ENCODE measurements at places on chromosomes 4 and X. TPM values are rescaled to one million over a fixed set of nuclear protein-coding genes. Genes with fewer than 3 reads are reported as not detected.

DNA sequence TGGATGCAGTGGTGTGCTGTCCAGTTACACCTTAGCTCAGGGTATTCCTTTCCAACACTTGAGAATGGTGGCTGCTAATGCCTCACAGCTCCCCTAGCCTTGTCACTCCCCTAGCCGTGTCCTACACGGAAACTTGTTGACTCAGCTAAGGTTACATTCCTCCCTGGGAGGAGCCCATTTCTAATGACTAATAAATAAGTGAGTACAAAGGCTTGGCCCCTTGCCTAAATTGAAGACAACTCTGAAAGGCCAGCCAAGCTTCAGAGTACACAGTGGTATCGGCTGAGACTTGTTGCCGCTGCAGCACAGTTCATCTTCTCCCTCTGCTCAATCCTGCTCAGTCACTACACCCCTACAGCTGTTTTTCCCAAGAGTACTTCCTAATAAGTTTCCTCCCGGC is 21.2 kb upstream of the SLC25A31 start:
- peak overlapping the region; percentile 47 for H3K27ac ChIP-seq
- peaks cover 20% of the 10 kb centered on the region for H3K4me1 ChIP-seq
- 0 out of 2 replicates have a peak, but pooled peaks cover 3% of the 10 kb centered on the region for H3K36me3 ChIP-seq
- peak overlapping the region; percentile 56 for H3K4me3 ChIP-seq
- H3K27me3 ChIP-seq, result no peaks in the 10 kb centered on the region

DNA sequence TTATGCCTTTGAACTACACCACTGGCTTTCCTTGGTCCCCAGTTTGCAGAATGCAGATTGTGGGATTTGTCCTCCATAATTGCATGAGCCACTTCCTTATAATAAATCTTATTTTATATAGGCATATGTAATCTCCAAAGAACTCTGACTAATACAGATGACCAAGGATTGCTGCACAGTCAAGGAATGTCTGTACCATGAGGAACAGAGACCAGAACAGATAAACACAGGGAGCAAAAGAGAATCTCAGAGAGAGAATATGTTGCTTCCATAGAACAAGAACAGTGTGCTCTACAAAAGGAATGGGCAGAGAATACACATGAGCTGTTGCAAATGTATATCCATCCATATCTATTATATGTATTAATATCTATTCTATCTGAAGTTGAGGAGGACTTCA is 111.1 kb downstream of the ADRA2C start:
- H3K4me1 ChIP-seq, result 0 out of 2 replicates have a peak, but pooled peaks cover 4% of the 10 kb centered on the region
- no peaks in the 10 kb centered on the region for H3K36me3 ChIP-seq
- no peak overlapping the region for H3K27ac ChIP-seq
- H3K27me3 ChIP-seq, result peaks cover 80% of the 10 kb centered on the region

Gene ADAM29
- not detected for total RNA-seq

Gene PDE6B
- total RNA-seq, result 0.11 TPM

Gene ETNPPL
- total RNA-seq, result not detected

- H3K4me1 ChIP-seq, result peaks cover 11% of the 10 kb centered on the region
- no peaks in the 10 kb centered on the region for H3K27me3 ChIP-seq
- H3K36me3 ChIP-seq, result no peaks in the 10 kb centered on the region
- no peak overlapping the region for H3K4me3 ChIP-seq
Observed at GRCh38 chrX:103453655-103454054, 65.6 kb downstream of the RAB40A start.

GRCh38 chr4:7198440-7199128 is 6.2 kb downstream of the SORCS2 start:
- no peak overlapping the region for H3K27ac ChIP-seq
- no peaks in the 10 kb centered on the region for H3K27me3 ChIP-seq
- no peaks in the 10 kb centered on the region for H3K36me3 ChIP-seq
- H3K4me1 ChIP-seq, result peaks cover 16% of the 10 kb centered on the region
- no peak overlapping the region for H3K4me3 ChIP-seq

Data from GM23248 (cell line).